ENCODE measurements at places on chromosomes 11 and 22.

GRCh38 chr11:85620256-85620655, 6.9 kb downstream of the DLG2 start:
- no peak for DNase-seq

- DNase-seq = no peak
Observed at GRCh38 chr22:19680287-19680881, 33.9 kb upstream of the SEPTIN5 start.

- no peak for DNase-seq
Observed at GRCh38 chr11:12800871-12801270, 126.7 kb downstream of the TEAD1 start.

DNA sequence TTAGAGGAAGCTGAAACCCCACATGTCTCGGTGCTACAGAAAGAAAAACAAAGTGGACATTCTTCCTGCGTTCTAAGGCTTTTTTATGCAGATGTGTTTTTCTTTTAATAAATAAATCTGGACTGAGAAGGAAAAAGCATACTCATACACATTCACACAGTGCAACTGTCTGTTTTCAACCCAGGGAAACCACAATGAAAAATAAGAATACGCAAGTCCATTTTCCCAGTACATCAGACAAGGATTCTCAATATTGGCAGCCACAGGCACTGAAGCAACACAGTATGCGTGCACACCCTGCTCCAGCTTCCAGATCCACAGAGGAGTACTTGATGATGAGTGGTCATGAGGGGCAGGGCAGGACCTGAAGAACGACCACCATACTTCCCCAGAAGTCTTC, 86.9 kb downstream of the ETS1 start:
- no peak for DNase-seq

DNA sequence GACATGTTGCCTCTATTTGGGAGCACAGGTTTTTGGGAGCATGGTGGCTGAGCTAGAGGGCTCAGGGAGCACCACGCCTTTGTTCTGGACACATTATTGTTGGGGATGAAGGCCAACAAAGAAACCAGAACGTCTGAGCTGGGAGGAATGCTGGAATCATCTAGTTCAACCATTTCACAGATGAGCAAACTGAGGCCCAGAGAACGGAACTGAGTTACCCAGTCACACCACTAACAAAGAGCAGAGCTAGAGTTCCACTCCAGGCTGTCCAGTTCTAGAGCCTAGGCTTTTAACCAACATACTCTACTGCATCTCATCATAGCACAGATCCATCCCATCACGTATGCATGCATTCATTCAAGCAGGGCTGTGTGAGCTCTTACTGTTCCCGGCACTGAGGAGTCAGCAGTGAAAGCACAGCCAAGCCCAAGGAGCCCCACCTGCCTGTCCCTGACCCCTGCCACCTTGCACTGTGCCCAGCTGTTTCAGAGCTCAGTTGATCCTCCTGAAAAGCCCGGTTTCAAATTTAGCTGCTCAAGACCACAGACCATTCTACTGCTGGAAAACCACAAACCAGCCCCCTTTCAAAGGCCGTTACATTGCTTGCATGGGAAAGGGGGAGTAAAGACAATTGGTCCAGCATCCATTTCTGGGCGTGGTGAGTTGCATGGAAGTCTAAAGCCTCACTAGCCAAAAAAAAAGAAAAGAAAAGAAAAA, 16.9 kb upstream of the TCF20 start:
- no peak for DNase-seq

GRCh38 chr11:112878033-112878601, 83.1 kb upstream of the NCAM1 start:
- no peak for DNase-seq

GRCh38 chr11:119882316-119882715, 153.3 kb upstream of the NECTIN1 start:
- no peak for DNase-seq

- no peak for DNase-seq
Observed at GRCh38 chr11:126772267-126772666, 228.3 kb downstream of the KIRREL3 start.

- no peak for DNase-seq
Observed at GRCh38 chr11:101299210-101299609, 169.6 kb upstream of the PGR start.

DNA sequence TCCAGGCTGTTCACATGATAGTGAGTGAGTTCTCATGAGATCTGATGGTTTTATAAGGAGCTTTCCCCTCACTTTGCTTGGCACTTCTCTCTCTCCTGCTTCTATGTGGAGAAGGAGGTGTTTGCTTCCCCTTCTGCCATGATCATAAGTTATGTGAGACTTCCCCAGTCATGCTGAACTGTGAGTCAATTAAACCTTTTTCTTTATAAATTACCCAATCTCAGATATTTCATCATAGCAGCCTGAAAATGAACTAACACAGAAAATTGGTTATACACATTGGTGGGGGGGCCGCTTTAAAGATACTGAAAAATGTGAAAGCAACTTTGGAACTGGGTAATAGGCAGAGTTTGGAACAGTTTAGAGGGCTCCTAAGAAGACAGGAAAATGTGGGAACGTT, 741.1 kb upstream of the LUZP2 start:
- DNase-seq = no peak

DNA sequence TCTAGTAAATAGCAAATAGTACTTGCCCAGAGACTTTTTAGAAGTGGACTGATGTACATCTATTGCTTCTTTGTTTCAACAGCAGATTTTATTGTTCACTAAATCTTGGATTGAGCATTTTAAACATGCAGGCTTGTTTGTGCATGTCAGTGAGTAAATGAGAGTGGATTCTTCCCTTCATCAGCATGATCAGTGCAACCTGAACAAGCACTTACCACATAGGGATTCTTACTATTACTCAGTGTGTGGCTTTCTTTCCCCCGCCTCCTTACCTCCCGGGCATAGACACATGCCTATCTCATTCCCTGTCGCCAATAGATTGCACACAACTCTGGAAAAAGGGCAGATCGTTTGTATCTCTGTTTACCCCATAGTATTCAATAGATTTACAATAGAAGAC, 197.5 kb downstream of the C11orf87 start:
- no peak for DNase-seq

- no peak for DNase-seq
Observed at GRCh38 chr11:62544581-62545436, 1.8 kb downstream of the AHNAK start.

DNA sequence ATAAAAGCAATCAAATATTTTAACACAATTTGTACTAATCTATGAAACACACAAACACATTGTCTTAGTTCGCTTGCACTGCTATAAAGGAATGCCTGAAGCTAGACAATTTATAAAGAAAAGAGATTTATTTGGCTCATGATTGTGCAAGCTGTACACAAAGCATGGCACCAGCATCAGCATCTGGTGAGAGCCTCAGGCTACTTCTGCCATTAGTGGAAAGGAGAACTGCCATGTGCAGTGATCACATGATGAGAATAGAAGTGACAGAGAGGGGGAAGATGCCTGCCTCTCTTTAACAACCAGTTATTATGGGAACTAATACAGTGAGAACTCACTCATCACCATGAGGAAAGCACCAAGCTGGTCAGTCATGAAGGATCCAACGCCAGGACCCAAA, 105.1 kb downstream of the GUCY1A2 start:
- no peak for DNase-seq

- DNase-seq = no peak
Observed at GRCh38 chr22:44539467-44540063, 41.5 kb upstream of the RTL6 start.

GRCh38 chr22:19488884-19489843, 9.4 kb downstream of the CDC45 start:
- DNase-seq = no peak

DNA sequence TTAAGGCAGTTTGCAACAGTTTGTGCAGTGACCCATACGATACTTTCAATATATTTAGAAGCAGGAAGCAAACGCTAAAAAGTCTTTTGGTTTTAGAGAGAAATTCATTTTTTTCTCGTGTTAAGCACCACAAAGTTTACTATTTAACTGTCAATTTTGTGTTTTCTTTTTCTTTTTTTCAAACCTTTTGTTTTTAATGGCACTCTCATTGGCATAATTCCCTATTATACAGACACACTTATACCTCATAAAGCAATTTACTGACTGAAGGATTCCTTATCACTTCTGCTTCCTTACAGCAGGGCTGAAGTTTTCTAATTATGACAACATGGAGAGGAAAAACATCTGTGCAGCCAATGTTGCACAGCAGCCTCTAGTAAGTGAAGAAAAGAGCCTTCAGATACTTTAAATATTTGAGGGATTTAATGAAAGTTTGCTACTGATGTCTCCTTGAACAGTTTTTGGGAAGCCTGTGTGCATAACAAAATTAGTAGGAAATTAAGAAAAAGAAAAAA, 2191.2 kb downstream of the LRRC4C start:
- DNase-seq = no peak

DNA sequence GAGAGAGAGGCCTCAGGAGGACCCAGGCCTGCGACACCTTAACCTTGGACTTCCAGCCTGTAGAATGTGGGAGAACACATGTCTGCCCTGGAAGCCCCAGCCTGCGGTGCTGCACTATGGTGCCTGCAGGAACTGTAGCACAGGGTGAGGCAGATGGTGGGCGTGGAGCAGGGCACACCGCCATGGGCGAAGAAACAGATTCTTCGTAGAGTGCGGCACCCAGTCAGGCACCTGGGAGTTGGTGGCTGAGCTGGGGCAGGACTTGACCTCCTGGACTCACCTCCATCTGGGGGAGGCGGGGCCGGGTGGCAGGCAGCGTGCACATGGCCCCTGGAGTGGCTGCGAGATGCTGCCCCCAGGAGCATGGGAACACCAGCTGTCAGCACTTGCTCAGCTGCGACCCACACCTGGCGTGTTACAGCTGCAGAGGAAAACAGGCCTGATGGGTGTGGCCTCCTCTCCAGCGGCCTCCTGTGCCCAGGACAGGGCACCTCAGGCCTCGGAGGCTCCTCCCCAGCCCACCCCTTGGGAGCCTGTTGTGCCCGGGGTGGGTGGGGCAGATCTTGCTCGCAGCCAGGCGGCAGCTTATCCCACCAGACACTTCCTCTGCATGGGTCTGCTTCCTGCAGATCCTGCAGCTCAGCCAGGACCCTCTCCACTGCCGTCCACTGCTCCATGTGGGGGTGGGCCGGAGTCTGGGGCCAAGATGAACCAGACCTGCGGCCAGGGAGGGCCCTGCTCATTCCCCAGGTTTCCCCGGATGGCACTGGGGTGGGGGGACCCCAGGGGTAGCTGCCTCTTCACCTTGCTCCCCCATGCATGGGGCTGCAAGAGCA, 80.4 kb downstream of the MYEOV start:
- no peak for DNase-seq

GRCh38 chr11:12430954-12431595, 53.7 kb downstream of the PARVA start:
- no peak for DNase-seq

DNA sequence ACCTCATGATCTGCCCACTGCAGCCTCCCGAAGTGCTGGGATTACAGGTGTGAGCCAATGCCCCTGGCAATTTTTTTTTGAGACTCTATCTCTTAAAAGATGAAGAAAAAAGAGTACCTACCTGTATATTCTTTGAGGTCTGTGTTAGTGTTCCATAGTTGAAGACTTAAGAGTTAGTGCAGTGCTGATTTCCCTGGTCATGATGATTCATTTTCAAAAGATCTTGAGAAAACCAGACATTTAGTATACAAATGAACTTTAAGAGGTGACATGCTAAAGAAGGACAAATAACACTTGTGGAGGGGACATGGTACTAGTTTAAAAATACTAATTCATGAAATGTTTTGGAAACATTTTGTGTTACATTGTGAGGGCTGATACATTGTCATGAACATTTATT, 17.7 kb downstream of the CBL start:
- no peak for DNase-seq

- DNase-seq = no peak
Observed at GRCh38 chr11:110112457-110112856, 19.3 kb downstream of the ZC3H12C start.

DNA sequence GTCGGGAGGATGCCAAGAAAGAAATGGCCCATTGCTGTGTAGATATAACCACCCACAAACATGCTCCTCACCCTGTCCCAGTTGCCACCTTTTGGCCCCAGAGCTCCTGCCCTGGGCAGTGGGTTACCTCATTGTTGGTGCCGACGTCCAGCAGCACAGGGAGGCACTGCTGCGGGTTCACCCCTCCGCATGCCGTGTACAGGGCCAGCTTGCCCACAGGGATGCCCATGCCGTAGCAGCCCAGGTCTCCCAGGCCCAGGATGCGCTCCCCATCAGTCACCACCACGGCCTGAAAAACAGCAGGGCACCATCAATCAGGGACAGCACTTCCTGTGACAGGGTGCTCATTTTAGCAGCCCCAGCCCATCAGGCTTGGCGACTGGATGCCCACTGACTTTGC, 123.1 kb downstream of the CCDC81 start:
- DNase-seq = no peak

DNA sequence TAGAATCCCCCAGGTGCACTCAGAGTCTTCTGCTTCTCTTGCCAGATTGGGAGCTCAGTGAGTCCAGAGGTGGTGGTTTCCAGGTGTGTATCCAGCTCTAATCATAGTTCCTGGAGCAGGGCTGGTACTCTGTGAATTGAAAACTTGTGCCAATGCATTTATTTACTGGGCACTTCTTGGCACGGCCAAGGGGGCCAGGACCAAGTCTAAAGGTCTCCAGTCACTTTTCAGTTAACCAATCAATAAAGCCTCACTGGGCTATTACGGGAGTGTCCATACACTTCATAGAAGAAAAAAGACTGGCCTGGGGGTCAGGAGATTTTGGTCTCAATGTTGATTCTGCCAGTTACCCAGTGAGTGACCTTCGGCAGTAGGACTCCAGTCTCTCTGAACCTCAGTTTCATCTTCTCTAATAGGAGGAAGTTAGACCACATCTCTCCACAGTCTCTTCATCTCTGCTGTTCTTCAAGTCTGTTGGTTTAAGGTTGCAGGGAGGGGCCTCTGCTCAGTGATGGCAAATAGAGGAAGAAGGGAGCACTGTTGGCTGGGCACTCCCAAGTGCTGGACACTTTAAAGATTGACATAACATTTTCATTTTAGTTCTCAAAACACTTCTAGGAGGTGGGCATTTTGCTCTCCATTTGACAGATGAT, 188.5 kb upstream of the E2F8 start:
- no peak for DNase-seq

GRCh38 chr22:37010174-37010573, 9.1 kb downstream of the TST start:
- no peak for DNase-seq

Measured in activated CD4-positive, alpha-beta T cell treated with anti-CD3 and anti-CD28 coated beads, Interleukin-2, amount 50 U/mL, for 24 hours (primary cell).